ENCODE measurements at places on chromosomes 16 and 17.

DNA sequence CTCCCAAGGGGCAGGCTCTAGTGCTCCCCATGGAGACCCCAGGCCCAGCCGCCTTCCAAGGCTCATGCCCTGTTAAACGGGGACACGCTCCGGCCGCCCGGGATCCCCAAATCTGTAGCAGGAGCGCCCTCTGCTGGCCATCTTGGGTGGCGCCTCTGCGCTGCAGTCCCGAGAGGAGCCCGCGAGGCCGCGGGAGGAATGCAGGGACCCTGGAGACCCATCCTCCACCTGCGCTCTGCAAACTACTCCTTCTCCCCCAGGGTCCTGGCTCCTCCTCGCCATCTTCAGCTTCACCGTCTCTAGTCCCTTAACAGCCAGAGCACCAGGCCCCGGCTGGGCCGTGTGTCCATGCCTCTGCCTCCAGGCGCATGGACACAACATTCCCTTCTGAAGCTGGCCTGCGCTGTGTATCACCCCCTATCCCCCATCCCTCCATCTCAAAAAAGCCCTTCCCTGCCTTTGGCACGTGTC lies 23.6 kb upstream of the KRT17 start:
- peak; percentile 61 for DNase-seq

DNA sequence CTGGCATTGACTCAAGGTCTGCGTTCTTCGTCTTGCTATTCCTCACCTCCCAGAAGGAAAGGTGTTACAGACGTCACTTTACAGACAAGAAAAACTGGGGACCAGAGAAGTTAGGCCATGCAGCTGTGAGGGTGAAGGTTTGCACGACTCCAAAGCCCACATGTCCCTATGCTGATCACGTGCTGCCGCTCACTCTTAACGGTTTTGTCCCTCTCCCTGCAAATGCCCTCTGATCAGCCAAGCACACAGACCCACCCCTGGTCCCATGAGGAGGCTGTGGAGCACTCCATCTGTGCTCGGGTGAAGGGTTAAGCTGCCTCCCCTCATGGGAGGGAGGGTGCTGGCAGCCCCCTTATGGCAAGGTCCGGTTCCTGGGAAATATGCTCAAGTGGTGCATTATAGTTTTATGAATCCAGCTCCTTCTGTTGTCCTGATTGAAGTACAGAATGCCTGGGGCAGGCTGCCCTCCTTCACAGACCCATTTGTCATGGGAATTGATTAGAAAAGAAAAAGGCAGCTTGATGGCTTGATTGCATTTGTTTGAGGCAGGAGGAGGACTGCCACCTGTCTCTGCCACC lies 18.8 kb downstream of the CCDC182 start:
- no peak for DNase-seq

DNA sequence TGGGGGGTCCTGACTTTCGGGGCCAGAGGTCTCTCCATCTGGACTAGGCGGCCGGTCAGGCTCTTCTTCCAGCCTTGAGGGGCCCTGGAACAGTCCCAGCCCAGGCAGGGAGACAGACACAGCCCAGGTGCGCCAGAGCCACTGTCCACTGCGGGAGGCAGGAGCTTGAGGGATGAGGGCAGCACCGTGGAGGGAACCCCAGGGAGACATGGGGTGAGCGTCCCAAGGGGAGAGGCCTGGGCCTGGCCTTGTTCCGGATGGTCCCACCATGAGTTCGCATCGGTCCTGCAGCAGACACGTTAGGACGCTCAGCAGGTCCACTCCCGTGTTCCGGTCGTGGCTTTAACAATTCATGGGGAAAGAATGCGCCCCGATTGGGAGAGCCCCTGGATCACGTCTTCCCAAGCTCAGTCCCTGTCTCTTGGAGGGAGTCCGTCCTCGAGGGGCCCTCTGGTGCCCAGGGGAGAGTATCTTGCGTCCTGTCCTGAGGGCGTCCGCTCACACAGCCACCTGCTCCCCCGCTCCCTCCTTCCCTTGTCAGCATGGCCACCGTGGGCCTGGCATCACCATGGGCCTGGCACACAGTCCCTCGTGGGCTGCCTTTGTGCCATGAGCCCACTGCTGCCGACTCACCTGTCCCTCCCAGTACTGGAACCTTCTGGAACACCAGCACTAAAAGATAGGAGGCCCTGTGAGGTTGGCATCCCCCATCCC lies 6.7 kb upstream of the NUDT16L1 start:
- DNase-seq = no peak

GRCh38 chr17:83189044-83190003 lies 109.9 kb downstream of the METRNL start:
- DNase-seq = no peak

DNA sequence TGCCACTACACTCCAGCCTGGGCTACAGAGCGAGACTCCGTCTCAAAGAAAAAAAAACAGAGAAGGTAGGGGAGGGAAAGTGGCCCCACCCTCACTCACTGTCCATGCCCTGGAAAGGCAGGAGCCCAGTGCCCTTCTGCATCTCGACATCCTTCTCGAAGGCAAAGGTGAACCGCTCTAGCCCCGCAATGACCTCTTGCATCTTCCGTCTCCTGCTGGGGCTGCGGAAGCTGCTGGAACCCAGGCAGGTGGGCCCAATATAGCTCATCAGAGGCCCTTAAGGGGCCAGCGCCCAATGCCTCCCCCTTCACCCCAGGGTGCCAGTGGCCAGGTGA lies at the start of gene CPSF4L:
Gene CPSF4L (minus strand): TSS at position 264 of the 335 bp plus-strand sequence. CDS start 62 bp downstream, at position 202.
- no peak for DNase-seq

GRCh38 chr17:47712330-47713023 lies 18.5 kb downstream of the TBKBP1 start:
- peak; percentile 79 for DNase-seq

DNA sequence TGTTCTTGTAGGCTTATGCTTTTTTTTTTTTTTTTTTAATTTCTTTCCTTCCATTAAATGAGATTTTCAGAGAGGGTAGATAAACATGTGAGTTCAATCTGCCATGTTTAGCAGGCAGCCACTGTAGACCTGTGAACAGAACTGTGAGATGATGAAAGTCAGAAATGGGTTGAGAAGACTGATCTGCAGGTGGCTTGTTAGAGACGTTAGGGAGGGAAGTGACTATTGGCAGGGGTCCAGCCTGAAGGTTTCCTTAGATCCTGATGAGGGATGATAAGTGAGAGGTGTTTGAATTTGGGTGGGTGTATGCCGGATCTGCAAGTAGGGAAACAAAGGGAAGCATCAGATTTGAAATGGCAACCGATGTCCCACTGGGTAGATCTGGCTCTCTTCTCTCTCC lies 157.8 kb downstream of the HS3ST3B1 start:
- peak; percentile 6 for DNase-seq

- no peak for DNase-seq
Measured at GRCh38 chr16:12231666-12232065, 255.1 kb downstream of the SNX29 start.
